ENCODE measurements at places on chromosomes 16 and 17.
A peak's percentile ranks its signal among the peaks of the same experiment; 100 is the strongest.

GRCh38 chr17:80826955-80827645, 164.5 kb upstream of the CHMP6 start:
- DNase-seq, result no peak

GRCh38 chr16:19008245-19009169, 24.8 kb downstream of the TMC7 start:
- no peak for DNase-seq

DNA sequence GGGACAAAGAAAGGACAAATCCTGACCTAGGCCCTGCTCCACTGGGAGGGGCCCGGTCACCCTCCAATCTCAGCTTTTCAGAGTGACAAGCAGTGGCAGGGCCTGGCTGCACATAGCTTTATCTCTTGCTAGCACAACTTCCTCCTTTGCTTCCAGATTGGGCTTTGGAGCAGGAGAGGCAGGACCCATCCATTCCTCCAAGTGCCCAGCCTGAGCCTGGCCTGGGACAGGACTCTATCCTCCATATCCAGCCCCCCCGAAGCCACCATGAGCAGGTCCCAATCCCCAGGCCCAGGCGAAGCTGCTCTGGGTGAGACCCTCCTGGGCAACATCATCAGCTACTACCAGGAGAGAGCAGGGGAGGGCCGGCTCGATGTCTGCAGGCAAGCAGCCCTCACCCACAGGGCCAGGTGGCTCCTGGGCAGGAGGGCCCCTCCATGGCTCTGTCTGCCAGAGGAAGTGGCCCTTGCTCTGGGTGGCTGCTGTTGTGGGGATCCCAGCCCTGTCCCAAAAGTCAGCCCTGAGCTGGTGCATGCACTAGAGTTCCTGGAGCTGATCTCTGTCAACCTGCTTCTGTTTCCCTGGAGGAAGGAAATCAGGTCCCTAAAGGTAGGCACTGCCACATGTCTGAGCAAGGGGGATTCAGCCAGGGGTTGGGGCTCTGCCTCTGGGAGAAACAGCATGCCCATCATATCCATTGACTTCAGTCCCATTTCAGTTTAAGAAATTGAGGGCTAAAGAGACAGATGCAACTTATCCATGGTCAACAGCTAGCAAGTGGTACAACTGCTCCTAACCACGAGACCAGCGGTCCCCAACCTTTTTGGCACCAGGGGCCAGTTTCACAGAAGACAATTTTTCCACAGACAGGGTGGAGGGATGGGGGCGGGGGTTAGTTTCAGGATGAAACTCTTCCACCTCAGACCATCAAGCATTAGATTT, 58.9 kb downstream of the TK2 start:
- DNase-seq, result no peak

GRCh38 chr16:80985611-80986010, 21.1 kb downstream of the CMC2 start:
- DNase-seq, result no peak

DNA sequence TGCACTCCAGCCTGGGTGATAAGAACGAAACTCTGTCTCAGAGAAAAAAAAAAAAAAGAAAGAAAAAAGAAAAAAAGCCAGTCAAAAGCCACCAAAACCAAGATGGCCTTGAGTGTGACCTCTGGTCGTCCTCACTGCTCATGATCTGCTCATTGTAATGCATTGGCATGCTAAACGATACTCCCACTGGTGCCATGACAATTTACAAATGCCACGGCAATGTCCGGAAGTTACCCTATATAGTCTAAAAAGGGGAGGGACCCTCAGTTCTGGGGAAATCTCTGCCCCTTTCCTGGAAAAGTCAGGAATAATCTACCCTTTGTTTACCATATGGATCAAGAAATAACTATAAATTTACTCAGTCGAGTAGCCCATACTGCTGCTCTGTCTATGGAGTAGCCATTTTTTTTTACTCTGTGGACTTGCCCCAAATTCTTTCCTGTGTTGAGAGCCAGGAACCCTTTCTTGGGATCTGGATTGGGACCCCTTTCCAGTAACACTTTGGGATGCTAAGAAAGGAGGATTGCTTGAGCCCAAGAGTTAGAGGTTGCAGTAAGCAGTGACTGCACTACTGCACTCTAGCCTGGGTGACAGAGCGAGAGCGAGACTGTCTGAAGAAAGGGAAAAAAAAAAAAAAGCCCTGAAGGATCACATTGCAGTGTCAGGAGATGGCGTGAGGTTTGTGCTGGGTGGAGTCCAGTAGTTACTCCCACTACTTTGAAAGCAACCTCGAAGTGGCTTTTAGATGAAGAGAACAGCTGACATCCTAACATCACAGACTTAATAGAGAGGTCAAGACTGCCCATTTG, 3.7 kb upstream of the TMEM231 start:
- DNase-seq, result no peak

- DNase-seq, result no peak
Observed at GRCh38 chr16:67861877-67862276, 11.0 kb upstream of the EDC4 start.

GRCh38 chr16:75289189-75289588, 37.8 kb upstream of the BCAR1 start:
- DNase-seq, result no peak

GRCh38 chr17:82859431-82860403, 19.9 kb upstream of the ZNF750 start:
- DNase-seq, result peak; percentile 25

DNA sequence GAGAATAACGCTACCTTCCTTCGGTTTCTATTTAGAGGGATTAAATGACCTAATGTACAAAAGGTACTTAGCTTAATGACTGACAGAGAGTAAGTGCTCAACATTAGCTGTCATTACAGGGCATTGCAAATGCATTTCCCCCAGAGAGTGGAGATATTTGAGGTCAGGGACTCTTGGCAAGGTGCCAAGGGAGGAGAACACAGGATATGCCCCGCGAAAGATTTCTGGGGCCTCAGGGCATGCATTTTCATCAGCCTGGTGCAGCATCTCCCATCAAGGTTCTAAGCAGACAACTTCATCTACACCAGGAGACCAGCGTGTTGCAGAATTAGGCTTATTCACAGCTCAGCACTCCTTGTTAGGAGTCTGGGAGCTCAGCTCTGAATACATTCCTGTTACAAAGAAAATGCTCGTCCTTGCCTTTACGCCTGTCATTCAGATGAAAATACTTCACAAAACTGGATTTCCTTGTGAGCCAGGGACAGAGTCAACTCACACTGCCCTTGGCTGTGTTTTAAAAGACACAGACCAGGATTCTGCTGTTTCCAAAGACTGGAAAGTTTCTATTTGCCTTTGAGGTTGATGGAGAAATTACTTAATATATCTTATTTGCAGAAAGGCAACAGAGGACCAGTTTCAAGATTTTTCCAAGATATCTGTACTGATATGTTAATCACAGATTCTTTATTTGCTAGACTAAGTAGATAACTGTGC, 108.2 kb downstream of the VAT1L start:
- DNase-seq, result no peak

GRCh38 chr17:70084476-70084875, 9.5 kb downstream of the KCNJ16 start:
- DNase-seq, result no peak

- DNase-seq, result no peak
Observed at GRCh38 chr17:49409066-49409465, 5.6 kb downstream of the PHB1 start.

GRCh38 chr17:71380535-71380934, 740.3 kb upstream of the SOX9 start:
- DNase-seq, result no peak

DNA sequence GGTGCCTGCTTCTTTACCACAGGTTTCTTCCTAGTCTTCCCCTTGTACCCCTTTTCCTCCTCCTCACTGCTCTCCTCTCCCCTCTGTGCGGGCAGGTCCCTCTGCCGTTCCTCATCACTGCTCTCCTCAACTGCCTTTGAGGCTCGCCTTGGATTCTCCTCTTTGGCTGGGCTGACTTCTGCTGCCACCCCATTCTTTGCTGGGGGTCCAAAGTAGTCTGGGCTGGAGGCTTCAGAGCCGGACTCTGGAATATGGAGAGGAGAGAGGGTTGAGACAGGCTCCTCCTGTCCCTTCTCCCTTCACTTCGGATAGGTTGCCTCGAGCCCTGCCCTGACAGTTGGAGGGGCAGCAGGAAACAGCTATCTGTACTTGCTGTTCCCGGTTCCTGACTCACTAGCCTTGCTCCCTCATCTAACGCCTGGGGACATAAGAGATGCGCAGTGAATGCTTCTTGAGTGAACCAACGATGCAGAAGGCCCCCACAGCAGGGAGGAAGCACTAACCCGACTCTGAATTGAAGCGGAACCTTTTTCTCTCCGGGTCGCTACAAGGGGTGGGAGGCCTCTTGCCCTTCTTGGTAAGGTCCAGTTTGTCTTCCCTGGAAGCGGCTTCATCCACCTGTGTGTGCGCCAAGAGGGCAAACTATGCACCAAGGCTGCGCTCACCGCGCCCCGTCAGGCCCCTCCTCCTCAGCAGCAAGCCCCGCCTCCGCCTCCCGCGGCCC, 655 bp downstream of the HIRIP3 start:
- peak; percentile 71 for DNase-seq

DNA sequence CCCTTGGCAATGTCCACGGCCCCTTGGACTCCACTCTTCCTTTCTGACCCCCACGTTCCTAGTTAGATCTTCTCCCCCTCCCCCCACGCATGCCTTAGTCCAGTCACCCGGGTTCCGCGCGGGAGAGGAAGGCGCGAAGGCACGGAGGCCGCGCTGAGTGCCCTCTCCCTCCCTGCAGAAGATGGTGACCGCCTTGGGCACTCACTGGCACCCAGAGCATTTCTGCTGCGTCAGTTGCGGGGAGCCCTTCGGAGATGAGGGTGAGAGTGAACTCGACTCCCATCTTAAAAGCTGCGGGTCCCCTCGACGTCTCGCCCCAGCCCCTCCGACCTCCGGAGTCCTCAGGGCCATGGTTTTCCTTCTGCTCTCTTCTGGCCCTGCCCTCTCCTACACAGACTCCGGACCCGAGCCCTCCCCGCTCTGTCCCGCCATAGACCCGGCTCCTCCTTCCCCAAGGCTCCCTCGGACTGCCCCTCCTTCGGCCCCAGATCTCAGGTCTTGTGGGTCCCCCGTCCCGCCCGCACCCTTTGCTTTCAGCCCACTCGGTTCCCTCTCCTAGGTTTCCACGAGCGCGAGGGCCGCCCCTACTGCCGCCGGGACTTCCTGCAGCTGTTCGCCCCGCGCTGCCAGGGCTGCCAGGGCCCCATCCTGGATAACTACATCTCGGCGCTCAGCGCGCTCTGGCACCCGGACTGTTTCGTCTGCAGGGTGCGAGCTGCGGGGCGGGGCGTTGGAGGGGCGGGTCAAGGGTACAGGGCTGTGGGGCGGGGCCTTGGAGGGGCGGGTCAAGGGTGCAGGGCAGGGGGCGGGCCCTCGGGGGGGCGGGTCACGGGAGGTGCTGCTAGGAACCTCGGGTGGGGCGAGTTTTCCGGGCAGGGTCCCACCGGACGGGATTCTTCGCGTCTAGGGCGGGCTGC, 4.6 kb downstream of the TGFB1I1 start:
- DNase-seq, result peak; percentile 77

GRCh38 chr17:34163123-34163522, 92.0 kb upstream of the CCL2 start:
- DNase-seq, result no peak

DNA sequence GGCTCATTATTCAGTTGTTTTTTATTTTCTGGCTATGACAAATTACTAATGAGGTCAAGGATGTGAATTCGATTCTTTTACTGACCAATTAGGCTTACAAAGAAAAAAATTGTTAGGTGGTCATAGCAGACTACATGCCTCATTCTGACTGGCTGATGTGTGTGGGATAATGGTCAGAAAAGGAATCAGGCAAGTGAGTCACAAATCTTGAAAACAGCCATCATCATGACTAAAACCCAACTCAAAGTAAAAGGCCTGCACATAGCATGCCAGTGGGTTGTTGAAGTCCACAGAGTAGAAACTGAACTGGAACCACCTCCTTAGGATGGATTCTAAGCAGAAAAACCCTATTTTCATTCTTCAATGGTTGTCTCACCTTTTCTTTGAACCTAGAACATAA, 8.6 kb downstream of the RPGRIP1L start:
- no peak for DNase-seq

DNA sequence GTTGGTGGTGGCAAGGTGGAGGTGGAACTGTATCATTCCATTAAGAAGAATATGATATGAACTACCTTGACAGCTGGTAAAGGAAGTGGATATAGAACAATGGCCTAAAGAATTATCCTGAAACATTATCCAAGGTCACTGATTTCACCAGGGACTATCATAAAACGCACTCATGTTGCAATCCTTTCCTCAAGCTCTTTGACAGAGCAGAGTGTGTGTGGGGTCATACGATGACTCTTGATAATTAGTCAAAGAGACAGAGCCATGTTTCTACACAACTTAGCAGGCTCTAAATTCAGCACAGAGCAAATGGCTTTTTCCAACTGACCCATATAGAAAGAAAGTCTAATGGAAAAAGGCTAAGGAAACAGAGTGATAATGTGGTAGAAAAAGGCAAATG, 126.4 kb upstream of the ANKFN1 start:
- no peak for DNase-seq

DNA sequence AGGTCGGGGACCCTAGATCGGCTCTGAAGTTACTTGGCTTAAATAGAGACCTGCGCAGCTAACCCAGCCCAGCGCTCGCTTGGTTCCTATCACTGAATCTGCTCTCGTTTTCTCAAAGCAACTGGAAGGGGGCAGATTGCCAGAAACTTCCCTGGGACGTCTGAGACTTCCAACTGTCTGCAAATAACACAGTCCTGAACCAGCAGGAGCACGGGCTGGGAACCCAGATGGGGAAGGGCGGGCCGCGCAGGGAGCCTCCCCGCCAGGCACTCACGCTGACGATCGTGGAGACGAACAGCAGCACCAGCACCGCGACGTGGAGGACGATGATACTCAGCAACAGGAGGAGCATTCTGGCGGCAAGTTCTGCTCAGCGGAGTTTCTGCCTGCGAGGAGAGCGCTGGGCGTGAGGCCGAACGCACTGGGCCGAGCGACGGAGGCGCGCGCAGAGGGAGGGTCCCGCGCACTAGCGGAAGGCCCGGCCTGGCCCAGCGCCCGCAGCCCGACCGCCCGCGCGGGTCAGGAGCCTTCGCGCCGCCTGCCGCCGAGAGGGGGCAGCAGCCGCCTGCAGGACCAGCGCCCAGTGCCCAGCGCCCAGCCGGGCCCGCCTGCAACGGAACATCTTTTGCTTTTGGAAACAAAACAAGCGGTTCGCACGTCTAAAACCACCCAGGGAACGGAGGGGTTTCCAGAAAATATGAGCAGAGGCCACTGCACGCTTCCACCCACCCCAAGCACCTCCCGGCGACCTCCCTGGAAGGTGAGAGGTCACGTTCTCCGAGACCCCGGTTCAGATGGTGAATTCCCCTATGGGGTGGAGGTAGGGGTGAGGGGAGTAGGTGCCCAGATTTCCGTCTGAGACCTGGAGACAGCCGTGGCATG, 4.5 kb downstream of the PMP22 start:
- DNase-seq, result peak; percentile 37

GRCh38 chr17:76500074-76500746, 1.0 kb downstream of the RHBDF2 start:
- no peak for DNase-seq

DNA sequence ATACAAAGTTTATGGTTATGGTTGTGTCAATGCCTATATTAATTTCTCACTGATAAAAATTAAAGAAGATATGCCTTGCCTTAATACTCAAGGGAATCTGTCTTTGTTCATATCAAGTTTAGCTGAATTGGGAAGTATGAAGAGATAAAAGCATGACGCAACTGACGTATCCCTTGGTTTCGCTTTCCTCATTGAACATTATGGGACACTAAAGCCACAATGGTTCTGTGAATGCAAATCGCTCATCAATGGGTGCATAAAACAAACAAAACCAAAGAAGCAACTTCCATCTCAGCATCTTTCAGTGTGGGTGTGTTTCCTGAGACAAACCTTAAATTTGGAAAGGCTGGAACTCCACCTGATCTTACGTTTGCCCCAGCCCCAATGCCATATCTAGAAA, 108.2 kb downstream of the NPIPB5 start:
- no peak for DNase-seq

Data from activated T-cell treated with anti-CD3 and anti-CD28 coated beads for 24 hours (primary cell).